NCI-H524 treated with DMSO at 0.1 percent for 48 hours (cell line): ENCODE measurements at places on chromosomes 13 and 19.

DNA sequence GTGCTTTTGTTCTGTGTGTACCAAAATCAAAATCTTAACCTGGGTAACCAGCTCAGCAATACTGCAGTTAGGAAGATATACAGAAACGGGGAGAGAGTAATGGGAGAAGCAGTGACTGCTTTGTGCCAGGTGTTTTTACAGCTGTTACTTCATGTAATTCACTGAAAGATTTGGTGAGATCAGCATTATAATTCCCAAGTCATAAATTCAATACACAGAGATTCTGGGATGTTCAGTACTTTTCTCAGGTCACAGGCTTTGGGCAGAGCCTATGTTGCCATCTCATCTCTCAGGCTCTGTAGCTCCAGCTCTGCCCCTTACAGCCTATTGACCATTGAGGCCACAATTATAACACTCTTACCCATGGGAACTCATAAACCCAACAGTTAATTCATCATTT is 138.5 kb downstream of the ZAR1L start:
- DNase-seq: no peak

- DNase-seq: no peak
These were observed 600 bp downstream of the AP1M1 start for GRCh38 chr19:16198370-16198651.

GRCh38 chr19:39671739-39672363 is 16.1 kb downstream of the LGALS16 start:
- DNase-seq: peak; percentile 21

GRCh38 chr19:1566392-1567115 is 1.6 kb downstream of the MEX3D start:
- DNase-seq: no peak

GRCh38 chr13:33139184-33139583 is 123.0 kb downstream of the KL start:
- no peak for DNase-seq

DNA sequence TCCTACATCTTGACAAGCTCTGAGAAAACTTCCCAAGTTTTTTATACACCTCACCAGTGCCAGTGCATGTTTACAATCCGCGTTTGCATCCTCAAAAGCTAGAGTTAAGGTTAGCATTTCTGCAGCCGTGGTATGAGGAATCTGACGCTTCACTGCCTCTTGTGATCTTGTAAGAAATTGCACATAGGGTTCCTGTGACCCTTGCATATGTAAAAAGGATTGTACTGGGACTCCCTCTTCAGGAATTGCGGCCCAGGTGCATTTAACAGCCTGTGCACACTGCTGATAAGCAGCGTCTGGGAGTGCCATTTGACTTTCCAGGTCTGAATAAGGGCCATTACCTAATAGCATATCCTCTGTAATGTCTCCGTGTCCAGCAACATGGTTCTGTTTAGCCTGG is 15.3 kb downstream of the FPR3 start:
- peak; percentile 2 for DNase-seq
